ENCODE measurements at places on chromosomes 4 and X.

GRCh38 chrX:154793084-154793795 lies 12.0 kb downstream of the MPP1 start:
- DNase-seq = no peak

DNA sequence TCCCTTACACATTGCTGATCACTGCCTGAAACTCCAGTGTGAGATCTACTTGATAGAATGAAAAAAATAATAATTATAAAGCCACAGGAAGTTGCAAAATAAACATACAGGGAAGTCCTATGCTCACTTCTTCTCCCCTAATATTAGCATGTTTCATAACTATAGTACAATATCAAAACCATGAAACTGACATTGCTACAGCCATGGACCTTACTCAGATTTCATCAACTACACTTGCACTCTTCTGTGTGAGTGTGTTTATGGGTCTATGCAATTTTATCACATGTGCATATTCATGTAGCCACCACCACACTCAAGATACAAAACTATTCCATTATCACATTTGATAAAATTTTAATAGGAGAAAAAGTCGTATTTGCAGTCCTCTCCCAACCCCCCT lies 57.3 kb downstream of the SPINK2 start:
- no peak for DNase-seq

GRCh38 chrX:45202171-45202570 lies 1.5 kb upstream of the DIPK2B start:
- no peak for DNase-seq

DNA sequence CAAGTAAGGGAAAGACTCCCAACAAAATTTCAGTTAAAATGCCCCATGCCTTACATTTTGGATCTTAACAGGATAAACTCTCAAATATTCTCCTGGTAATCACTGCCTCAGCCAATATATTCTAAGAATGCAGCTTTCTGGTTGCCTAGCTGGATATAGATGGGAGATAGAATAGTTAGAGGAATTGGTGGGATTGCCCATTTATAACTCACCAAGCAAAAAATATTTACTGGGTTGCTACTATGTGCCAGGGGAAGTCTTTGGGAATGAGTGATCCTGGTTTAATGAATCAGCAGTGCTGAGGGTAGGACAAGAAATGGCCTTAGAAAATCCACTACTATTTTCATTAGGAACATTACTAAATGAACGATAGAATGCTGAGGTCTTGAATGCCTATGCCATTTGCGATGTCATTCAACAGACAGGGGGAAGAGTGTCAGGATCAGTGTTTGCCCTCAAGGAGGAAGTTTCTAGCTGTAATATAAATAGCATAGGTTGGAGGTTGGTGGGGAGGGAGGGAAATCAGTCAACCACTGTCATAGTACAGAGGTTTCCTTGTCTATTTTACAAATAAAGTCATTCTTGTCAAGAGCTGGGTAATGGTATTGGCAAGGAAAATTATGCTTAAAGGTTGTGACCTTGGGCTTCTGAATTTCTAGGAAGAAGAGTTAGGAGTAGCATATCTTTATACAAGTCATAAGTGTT lies 63.5 kb downstream of the ENOPH1 start:
- no peak for DNase-seq

DNA sequence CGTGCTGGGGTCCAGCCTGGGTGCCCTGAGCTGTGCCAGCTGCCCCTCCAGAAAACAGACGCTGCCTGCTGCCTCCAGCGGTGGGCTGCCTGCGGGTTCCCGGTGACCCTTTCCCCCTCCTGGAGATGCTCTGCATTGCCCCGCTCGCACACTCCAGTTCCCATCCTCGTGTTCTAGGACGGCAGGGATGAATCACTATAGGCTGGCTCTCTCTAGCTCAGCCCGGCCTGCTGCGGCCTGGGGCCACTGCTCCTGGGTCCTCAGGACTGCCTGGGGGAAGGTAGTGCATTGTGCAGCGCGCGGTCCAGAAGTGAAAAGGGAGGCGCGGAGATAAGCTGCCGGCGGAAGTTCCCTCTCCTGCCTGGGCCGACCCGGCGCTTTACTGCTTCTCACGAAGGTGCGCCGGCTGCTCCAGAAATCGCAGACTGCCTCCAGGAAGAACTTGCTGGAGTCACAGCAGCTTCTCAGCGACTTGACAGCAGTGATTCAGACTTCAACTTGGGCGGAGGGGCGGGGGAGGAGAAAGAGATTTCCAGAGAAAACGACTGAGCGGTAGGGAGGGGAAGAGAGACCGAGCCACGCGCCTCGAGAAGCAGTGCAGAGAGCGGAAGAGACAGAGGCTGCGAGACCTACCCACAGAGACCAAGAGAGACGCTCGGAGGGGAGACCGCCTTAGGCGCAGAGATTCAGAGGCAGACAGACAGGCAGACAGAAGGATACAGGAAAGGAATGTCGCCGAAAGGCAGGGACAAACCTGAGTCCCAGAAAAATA lies 6.7 kb upstream of the MSX1 start:
- DNase-seq = no peak

- DNase-seq = no peak
These were observed 96.5 kb downstream of the PALLD start for GRCh38 chr4:168593399-168593798.

- no peak for DNase-seq
These were observed 118.8 kb downstream of the GATB start for GRCh38 chr4:151641983-151642382.

DNA sequence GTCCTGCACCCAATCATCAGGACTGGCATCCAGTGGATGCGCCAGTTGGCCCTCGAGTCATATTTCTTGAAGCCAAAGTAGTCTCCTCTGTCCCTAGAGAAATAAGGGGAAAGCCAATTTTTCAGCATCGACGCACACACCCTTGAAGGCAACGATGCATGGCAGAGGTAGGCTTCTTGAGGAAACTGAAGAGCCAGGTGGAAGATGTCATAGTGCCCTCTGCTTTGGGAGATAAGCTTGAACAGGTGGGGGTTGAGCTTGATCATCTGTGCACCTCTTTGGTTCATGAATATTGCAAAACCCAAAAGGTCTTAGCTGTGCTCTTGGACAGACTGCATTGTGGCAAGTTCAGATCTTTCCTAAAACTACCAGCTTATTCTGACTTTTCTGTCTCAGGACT lies 34.6 kb upstream of the WDR1 start:
- no peak for DNase-seq

DNA sequence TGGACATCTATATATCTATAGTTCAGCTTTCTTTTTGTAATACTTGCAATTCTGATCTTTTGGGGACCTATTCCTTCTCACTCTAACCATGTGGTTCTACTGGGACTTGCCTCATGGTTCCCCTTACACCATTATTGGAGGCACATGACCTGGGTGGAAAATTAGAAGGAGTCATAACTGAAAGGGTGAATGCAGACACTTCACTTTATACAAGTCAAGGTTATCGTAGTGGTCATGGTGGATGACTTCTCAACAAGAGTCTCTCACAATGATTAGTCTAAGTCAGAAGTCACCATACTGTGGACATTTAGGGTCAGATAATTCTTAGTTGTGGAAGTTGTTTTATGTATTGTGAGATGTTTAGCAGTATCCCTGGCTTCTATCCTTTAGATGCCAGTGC lies 10.5 kb upstream of the EIF4E start:
- no peak for DNase-seq

DNA sequence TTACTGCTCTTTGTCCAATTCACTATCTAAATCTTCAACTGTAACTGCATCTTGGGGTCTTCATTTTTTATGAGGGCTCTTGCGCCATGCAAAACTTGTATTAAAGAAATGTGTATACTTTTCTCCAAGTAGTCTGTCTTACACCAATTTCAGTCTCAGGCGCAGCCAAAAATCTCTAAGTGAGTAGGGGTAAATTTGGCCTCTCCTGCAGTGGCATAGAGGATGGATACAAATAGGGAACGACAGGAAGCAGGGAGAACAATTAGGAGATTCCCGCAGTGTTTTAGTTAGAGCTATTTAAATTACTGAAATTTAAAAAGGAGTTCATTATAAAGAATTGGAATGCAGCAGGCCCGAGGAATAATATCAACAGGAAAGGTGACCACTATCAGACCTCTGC lies 30.2 kb downstream of the DMP1 start:
- DNase-seq = no peak

DNA sequence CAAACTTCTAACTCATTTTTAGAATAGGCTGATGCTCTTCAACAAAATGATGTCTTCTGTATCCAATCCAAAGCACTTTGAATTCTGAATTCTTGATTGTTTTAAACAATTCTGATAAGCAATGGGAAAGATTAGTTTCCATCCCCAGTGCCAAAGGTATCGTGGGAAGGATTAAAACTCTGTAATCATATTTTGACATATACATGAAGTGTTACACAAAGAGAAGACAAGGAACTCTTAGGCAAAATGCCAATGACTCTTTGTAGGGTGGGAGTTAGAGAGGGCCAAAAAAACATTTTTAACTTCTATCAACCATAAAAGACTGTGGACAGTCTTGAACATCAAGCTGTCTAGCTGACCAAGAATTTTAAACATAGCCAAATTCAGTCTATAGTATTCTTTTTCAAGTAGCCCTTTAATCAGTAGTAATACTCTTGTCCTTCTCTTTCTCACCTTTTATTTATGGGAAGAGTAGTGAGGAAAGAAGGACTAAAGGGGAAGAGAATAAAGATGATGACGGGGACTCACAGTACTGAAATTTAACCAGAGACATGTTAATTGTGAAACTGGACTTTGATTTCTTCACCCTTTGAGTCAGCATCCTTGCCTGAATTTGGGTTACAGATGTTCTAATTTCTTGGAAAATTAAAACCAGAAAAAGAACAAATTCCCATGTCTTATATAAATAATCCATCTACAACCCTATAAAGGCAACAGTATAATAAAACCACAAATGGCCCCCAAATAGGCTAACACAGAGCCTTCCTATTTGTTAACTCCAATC lies 51.8 kb upstream of the VEGFD start:
- no peak for DNase-seq

DNA sequence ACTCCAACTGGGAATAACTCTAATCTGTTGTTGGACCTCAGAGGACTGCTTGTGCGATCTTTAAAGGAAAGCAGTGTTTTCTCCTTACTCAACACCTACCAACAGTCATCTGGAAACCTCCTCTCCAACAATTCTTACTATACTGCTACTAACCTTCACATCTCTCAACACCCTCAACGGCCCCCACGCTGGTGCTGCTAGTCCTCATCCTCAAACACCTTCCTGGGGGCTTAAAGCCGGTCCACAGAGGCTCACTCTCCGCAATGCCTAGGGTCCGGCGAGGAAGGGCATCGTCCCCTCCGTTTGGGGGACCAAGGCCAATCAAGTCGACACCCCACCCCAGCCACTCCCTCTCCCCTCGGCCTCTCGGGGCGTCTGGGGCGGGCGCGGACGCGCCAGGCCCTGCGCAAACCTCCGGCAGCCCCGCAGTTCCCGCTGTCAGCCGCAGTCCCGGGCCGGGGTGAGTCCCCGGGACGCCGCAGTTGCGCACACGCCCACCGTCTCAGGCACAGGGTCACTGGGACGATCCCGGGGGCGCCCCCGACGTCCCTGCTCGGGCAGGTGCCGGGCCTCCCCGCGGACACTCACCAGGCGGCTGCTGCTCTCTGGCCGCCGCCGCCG lies 418 bp downstream of the TAB3 start:
- DNase-seq = peak; percentile 14

DNA sequence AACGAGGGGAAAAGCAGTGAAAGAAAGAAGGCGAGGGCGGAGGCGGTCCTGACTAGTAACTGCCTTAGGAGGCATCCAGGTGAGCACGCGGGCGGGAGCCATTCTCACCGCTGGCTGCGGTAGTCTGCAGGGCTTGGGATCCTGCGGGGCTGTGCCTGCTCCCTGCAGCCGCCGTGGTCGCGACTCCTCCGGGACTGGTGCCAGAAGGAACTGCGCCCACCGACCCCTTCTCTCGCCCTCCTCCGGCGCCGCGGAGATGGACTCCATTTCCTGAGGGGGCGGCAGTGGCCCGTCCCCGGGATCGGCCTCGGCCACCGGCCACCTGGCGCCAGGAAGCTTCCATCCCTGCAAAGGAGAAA lies 543 bp downstream of the NFXL1 start:
- DNase-seq = peak; percentile 4

- DNase-seq = peak; percentile 55
These were observed 457.1 kb downstream of the MID1IP1 start for GRCh38 chrX:39258331-39258730.

- no peak for DNase-seq
These were observed 237.5 kb downstream of the PCDH7 start for GRCh38 chr4:30957706-30958105.

DNA sequence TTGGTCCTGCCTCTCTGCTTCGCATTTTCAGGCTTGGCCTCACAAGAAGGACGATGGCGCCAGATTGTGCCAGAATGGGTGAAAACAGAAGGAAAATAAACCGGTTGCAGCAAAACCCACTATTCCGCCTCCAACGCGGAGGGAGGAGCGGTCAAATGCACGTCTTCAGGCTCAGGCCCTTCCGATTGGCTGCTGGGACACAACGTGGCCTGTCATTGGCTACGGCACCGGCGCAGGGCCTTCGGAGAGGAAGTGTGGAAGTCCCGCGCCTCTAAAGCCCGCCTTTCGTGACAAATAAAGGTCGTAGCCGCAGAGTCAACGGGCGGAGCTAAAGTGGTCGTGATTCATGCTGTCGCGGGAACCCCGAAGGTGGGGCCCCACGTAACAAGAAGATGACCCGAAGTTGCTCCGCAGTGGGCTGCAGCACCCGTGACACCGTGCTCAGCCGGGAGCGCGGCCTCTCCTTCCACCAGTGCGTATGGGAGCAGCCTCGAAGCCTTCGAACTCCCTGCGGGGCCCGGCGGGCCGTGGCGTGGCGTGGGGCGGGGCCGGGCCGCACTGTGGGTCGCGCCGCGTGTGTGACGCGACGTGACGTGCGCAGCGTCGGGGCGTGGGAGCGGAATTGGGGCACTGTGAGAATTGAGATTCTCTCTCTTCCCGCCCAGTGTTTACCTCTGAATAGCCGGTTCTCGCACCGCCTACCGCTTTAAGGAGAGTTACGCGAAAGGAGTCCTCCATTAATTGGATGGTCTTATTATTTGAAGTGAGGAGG lies at the start of gene THAP9:
TSS of gene THAP9 (plus strand) at position 325 of the 772 bp plus-strand sequence. CDS start at position 393, 68 bp downstream.
- peak; percentile 98 for DNase-seq

GRCh38 chr4:4831825-4832224 lies 27.6 kb upstream of the MSX1 start:
- no peak for DNase-seq

GRCh38 chr4:173121076-173121561 lies 47.5 kb upstream of the GALNT7 start:
- DNase-seq = peak; percentile 26

- DNase-seq = peak; percentile 52
These were observed 65.8 kb upstream of the PRPS1 start for GRCh38 chrX:107562482-107562881.

DNA sequence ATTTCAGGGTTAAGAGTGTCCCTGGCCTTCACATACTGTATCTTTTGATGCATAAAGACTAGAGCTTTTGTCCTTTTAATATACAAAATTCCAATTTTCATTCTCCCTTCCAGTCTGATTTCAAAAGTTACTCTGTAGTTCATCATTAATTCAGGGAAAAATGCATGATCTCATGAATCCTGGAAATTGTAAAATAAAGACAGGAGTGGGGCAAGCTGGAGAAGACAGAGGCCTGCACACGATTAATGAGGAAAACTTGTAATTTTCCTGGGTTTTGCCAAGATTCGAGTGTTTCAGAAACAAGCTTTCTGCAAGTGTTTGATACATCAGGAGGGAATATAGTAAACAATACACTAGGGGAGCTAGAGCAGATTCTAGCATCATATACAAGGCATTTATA lies 947.9 kb downstream of the FAT4 start:
- DNase-seq = no peak

- DNase-seq = no peak
These were observed 170.2 kb downstream of the RAPGEF2 start for GRCh38 chr4:159273141-159273438.

GRCh38 chr4:25922812-25923369 lies 8.9 kb downstream of the SMIM20 start:
- DNase-seq = no peak
